ENCODE measurements at places on chromosomes 7 and 10.

DNA sequence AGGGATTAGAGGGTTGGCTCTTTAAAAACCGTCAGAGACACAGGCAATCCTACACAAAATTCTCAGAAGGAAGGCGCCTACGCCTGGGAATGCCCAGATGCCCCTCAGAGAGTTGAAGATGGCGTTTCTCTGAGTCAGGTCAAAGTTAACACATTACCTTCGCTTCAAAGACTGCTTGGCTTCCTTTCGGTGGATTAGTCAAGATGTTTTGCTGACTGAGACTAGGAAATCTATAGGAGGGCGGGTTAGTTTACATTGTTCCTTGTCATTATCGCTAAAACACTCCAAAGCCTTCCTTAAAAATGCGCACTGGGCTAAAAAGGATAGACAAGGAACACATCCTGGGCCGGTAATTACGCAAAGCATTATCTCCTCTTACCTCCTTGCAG, 995 bp upstream of the CFTR start:
- DNase-seq = no peak

- no peak for DNase-seq
Observed at GRCh38 chr10:49632406-49633317, 18.8 kb downstream of the CHAT start.

- no peak for DNase-seq
Observed at GRCh38 chr7:159094023-159094740, 50.5 kb downstream of the VIPR2 start.

GRCh38 chr7:27501001-27501400, 161.7 kb downstream of the HIBADH start:
- DNase-seq = no peak

DNA sequence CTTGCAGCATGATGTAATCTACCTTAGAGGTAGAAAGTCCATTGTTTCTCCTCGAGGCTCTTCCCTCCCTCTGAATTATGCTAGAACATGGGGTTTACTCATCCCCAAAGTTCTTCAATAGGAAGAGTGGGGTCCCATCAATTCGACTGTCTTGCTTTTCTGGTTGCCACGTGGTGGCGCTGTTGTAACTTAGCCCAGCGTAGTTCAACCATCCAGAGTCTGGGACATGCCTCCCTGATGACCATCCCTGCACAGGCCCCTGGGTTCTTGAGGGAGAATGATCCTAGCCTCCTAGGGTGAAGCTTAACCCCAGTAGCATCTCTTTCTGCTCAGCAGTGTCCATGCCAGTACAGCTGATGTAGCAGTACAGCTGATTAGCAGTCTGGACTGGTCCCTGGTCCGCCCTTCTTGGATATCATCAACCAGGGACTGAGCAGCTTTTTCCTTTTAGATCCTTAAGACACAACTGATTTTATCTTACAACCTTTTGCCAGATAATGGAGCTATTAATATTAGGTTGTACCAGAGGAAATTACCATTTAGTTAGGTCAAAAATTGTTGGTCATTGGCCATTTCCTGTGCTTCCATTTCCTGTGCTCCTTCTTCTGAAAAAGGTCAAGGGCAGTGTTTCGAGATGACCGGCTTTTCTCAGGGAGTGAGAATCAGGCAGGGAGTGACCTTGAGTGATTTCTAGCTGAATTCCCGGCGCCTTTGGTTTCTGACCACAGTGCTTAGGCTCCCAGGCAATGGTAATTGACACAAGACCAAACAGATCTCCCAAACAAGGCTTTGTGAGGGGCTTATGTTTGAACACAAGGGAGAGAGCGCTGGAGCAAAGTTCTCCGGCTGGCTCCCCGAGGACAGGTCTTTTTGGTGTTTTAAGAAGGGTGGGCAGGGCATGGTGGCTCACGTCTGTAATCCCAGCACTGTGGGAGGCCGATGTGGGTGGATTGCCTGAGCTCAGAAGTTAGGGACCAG, 65.4 kb downstream of the TACC2 start:
- DNase-seq = no peak

Measured in activated CD8-positive, alpha-beta memory T cell treated with anti-CD3 and anti-CD28 coated beads for 48 hours (primary cell).